GM06990 (cell line): ENCODE measurements at places on chromosomes 3 and 15.

DNA sequence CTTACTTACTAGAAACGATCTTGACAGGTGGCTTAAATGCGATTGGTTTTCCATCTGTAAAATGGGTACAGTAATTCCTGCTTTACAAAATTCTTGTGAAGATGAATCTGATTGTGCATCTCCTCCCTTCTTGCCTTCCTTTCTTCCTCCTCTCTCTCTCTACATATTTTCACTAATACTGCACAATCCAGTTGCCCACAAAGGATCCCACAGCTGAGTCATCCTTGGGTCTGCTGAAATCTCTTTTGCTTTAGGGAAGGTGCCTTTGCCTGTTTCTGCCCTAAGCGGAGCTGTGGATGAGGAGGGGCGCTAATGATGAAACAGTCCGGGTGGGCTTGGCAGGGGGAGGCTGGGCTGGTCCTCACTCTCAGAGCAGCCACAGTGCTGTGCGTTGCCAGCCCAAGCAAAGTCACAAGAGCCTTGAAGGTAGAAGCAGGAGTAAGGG is 46.1 kb downstream of the AMOTL2 start:
- DNase-seq: no peak

DNA sequence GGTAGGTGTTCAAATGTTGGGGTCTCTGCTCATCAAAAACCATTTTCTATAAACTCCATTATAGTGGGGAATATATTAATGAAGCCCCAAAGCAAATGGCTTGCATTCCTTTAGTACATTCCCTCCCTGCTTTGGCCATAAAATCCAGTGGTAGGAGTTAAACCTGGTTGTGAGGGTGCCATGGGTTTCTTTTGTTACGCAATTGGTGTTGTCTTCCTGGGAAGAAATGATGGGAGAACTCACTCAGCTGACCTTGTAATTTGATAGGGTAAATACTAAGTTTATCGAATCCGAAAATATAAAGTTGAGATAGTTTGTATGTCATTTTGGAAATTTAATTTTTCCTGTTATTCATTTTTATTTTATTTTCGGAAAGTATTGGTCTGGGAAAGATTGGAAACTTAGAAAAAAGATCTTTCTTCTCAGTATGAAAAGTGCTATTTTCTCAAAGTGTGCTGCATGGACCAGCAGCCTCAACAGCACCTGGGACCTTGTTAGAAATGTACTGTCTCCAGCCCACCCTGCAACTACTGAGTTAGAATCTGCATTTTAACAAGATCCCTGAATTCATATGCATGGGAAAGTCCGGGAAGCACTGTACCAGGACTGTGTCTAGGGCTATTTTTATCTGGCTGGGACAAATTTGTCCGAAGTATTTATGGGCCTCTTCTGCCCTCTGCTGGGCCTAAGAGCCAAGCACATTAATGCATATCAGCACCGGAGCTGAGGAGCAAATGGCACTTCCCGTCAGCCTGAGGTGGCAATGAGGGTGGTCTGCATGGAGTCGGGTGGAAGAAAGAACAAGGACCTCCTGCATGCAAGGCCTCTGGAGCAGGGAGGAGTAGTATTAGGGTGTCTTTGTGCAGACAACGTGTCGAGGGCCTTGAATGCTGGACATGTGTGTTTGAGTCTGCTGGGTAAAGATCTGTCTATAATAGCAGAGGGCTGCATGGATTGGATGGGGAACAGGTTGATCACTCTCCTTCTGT is 54.7 kb downstream of the FAM81A start:
- peak; percentile 32 for DNase-seq

- DNase-seq: no peak
These were observed 155.4 kb downstream of the DIPK2A start for GRCh38 chr3:144127014-144127413.

GRCh38 chr3:109532257-109533216 is 195.2 kb upstream of the DPPA4 start:
- no peak for DNase-seq

DNA sequence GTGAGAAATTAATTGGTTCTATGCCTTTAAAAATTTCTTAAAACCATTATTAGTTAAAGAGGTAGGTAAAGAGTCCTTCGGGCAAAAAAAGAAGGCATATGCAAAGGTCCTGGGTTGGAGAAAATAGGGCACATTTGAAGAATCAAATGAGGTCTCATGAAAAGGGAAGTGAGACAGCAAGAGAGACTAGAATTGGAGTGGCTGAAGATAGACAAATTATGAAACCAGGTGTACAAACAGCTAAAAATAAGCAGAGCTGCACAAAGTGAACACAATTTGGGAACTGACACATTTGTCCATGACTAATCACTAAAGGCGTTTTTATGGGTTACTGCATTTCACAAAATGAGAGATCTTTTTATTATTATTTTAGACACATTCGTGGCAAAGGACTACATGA is 581.2 kb downstream of the PYDC2 start:
- peak; percentile 59 for DNase-seq

GRCh38 chr3:25354071-25354470 is 74.0 kb upstream of the RARB start:
- no peak for DNase-seq

GRCh38 chr3:66655044-66655443 is 154.2 kb upstream of the LRIG1 start:
- DNase-seq: no peak

- no peak for DNase-seq
These were observed 27.1 kb upstream of the MAP3K13 start for GRCh38 chr3:185335799-185336198.

- DNase-seq: no peak
These were observed 14.6 kb downstream of the SLITRK3 start for GRCh38 chr3:165181556-165181955.

- DNase-seq: no peak
These were observed 35.8 kb downstream of the ISG20 start for GRCh38 chr15:88674661-88675060.

DNA sequence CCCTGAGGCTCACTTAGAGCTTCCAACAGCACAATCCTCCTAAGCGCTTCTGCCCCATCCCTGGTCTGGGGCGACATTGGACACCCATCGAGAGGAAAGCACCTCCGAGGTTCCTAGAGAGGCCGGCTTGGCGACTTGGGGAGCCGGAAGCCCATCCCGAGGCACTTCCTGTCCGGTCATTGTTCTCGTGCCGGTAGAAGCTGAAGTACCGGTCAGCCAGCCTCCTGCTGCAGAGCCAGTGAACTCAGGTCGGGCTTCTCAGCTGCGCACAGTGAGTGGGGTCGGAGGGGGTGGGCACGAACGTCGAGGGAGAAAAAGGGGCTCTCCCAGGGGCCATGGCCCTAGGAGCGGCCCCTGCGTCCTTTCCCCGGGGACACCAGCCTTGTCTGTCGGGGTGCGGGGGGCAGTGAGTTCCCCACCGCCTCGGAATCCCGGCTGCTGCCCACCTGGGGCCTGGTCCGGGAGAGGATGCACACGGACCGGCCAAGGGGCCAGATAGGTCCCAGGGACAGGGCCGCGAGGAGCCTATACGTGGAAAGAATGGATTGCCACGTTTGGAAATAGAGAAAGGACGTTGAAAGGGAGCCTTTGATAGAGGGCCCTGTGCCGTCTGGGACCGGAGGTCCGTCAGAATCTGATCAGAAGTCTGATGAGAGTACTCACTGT is at the start of gene ZNF35:
ZNF35 (plus strand) TSS at position 169 of the 666 bp plus-strand sequence. CDS start 2,336 bp downstream, outside the sequence.
- DNase-seq: peak; percentile 77

- no peak for DNase-seq
These were observed 8.5 kb downstream of the ANPEP start for GRCh38 chr15:89806210-89806558.

GRCh38 chr3:14445773-14446172 is 43.4 kb downstream of the SLC6A6 start:
- no peak for DNase-seq

GRCh38 chr3:124707656-124708062 is 22.6 kb upstream of the UMPS start:
- no peak for DNase-seq

DNA sequence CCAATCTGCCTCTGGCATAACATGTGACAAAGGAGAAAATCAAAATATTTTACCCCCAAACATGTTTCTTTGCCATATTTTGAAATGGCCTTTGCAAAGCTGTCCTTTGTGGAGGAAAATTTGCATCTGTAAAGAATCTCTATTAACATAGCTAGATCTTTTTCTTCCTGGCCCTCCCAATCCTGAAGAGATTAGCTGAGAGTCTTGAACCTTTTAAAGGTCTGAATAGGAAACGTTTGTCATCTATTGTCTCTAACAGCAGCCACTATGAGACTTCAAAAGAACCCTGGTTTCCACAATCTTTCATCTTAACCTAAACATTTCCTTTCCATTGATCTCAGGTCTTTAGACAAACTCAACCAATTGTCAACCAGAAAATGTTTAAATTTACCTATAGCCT is 520.9 kb upstream of the TGFBR2 start:
- DNase-seq: no peak

GRCh38 chr15:87764461-87765240 is 491.9 kb downstream of the NTRK3 start:
- no peak for DNase-seq

DNA sequence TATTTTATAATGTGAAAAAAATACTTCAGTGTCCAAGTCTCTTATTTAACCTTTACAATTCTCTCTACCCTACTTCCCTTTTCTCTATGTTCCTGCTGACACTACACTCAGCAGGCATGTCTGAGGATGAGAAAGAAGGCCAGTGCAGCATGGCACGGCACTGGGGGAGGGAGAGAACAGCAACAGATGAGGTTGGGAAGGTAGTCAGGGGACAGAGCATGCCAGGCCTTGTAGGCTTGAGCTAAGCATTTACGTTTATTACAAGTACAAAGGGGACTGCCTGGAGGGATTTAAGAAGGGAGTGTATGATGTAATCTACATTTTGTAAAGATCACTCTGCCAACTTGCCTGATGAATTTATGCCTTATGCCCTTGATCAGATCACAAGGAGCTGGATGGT is 117.3 kb upstream of the WNT5A start:
- no peak for DNase-seq

- no peak for DNase-seq
These were observed 147.3 kb upstream of the UBE2E2 start for GRCh38 chr3:23055733-23056376.

- DNase-seq: peak; percentile 88
These were observed 154.1 kb upstream of the GOLIM4 start for GRCh38 chr3:168249550-168250414.

GRCh38 chr3:96986241-96986640 is 171.8 kb downstream of the EPHA6 start:
- no peak for DNase-seq

- no peak for DNase-seq
These were observed 72.8 kb downstream of the KLF15 start for GRCh38 chr3:126284258-126284904.
